ENCODE measurements at places on chromosomes 5 and 9. TPM values are rescaled to one million over a fixed set of nuclear protein-coding genes. Genes with fewer than 3 reads are reported as not detected.
A peak's percentile ranks its signal among the peaks of the same experiment; 100 is the strongest.

GRCh38 chr5:158816011-158816696, 283.6 kb downstream of the EBF1 start:
- H3K27me3 ChIP-seq, result no peaks in the 10 kb centered on the region
- H3K4me1 ChIP-seq, result no peaks in the 10 kb centered on the region
- no peak overlapping the region for H3K27ac ChIP-seq
- no peak for DNase-seq
- H3K4me3 ChIP-seq, result no peak overlapping the region

- DNase-seq, result peak; percentile 4
- H3K4me1 ChIP-seq, result no peaks in the 10 kb centered on the region
- H3K27ac ChIP-seq, result no peak overlapping the region
- H3K27me3 ChIP-seq, result no peaks in the 10 kb centered on the region
- H3K4me3 ChIP-seq, result no peak overlapping the region
These were observed 44.2 kb downstream of the SARDH start for GRCh38 chr9:133693703-133694529.

DNA sequence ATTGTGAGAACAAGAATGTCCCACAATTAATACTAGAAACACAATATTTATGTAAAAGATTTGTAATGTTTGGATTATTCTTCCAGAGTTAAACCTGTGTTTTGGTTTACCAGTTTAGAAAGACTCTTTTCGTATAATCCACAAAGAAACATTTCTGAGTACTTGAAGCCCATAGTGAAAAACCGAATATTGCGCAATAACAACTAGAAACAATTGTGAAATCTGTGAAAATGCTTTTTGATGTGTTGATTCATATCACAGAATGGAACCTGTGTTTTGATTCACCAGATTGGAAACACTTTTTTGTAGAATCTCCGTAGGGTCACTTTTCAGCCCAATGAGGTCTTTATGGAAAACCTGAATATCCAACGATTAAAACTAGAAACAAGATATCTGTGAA, 386.2 kb downstream of the PRDM9 start:
- H3K27ac ChIP-seq, result no peak overlapping the region
- H3K36me3 ChIP-seq, result no peaks in the 10 kb centered on the region
- no peak overlapping the region for H3K4me3 ChIP-seq
- no peaks in the 10 kb centered on the region for H3K4me1 ChIP-seq
- DNase-seq, result no peak
- no peaks in the 10 kb centered on the region for H3K27me3 ChIP-seq

- H3K36me3 ChIP-seq, result peaks cover 32% of the 10 kb centered on the region
- no peaks in the 10 kb centered on the region for H3K4me1 ChIP-seq
- H3K27me3 ChIP-seq, result no peaks in the 10 kb centered on the region
- no peak overlapping the region for H3K27ac ChIP-seq
- DNase-seq, result no peak
These were observed 40.2 kb downstream of the NLN start for GRCh38 chr5:65762234-65762633.

RALGPS1 gene
- total RNA-seq, result 7.7 TPM

GRCh38 chr5:65926893-65927292, 518 bp downstream of the ERBIN start:
- no peaks in the 10 kb centered on the region for H3K36me3 ChIP-seq
- peak overlapping the region; percentile 95 for H3K4me3 ChIP-seq
- H3K27ac ChIP-seq, result peak overlapping the region; percentile 100
- DNase-seq, result no peak

DNA sequence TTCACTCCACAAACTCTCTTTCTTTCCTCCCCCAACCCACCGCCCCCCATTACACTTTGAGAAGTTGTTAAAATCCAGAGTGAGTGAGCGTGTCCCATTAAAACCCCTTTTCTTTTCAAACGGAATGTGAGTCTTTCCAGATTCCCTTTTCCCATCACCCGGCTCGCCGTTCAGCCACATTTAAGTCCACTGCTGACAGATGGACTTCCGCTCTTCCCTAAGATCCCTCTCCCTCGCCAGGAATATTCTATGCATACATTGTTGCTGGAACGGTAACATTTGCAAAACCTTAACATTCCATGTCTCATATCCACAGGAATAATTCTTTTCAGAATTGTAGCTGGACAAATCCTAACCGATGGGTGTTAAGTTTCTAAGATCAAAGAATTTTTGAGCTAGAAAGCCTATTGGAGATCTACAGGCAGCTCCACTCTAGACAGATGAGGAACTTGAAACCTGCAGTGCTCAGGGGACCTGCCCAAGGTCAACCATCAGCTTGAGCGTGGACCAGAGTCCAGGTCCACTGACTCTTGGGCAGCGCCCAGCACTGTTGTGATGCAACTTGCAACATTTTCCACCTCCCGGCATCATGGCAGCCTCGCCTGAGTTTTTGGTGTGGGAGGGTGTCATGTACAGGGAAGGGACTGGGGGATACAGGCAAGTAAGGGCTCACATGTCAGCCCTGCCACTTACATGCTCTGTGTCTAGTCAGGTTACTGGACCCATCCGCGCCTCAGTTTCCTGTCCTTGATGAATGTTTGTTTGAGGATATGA, 500.1 kb downstream of the CCDC171 start:
- no peak for DNase-seq
- no peaks in the 10 kb centered on the region for H3K27me3 ChIP-seq
- no peaks in the 10 kb centered on the region for H3K4me1 ChIP-seq
- H3K36me3 ChIP-seq, result no peaks in the 10 kb centered on the region
- no peak overlapping the region for H3K27ac ChIP-seq

GRCh38 chr5:144086295-144086694, 84.2 kb downstream of the YIPF5 start:
- H3K27ac ChIP-seq, result no peak overlapping the region
- H3K4me3 ChIP-seq, result no peak overlapping the region
- no peaks in the 10 kb centered on the region for H3K36me3 ChIP-seq

RNF208 gene
- 12.8 TPM for total RNA-seq

DNA sequence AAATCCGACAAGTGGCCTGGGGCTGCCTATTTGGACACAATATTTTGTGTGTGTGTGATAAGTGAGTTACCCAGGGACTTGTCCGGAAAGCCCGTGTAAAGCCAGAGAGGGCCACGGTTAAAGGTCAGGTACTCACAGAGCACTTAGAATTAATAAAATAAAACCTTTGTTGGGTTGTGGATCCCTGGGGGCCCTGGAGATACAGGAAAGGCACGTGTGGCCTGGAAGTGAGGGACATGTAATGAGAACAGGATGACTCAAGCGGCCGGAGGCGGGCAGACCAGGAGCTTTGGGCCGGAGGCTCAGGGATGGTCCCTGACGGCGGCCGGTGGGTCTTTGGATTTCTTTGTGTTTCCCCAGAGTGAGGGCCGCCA, 1.0 kb downstream of the DMRT2 start:
- H3K27me3 ChIP-seq, result peaks cover 8% of the 10 kb centered on the region
- H3K4me3 ChIP-seq, result peak overlapping the region; percentile 64
- no peaks in the 10 kb centered on the region for H3K36me3 ChIP-seq
- H3K27ac ChIP-seq, result peak overlapping the region; percentile 43
- peak; percentile 61 for DNase-seq

GRCh38 chr5:97111616-97112015, 30.8 kb downstream of the LIX1 start:
- no peak overlapping the region for H3K4me3 ChIP-seq
- no peaks in the 10 kb centered on the region for H3K4me1 ChIP-seq
- DNase-seq, result no peak
- H3K27ac ChIP-seq, result no peak overlapping the region
- no peaks in the 10 kb centered on the region for H3K36me3 ChIP-seq

- H3K4me3 ChIP-seq, result no peak overlapping the region
- H3K27ac ChIP-seq, result peak overlapping the region; percentile 38
- no peak for DNase-seq
- peaks cover 26% of the 10 kb centered on the region for H3K4me1 ChIP-seq
These were observed 202.5 kb downstream of the GDNF start for GRCh38 chr5:37637165-37637845.

- no peak overlapping the region for H3K27ac ChIP-seq
- H3K27me3 ChIP-seq, result no peaks in the 10 kb centered on the region
- no peaks in the 10 kb centered on the region for H3K36me3 ChIP-seq
- no peak for DNase-seq
These were observed 488.0 kb upstream of the CTNND2 start for GRCh38 chr5:12392246-12392645.

DPYSL3 gene
- total RNA-seq, result 26.8 TPM

GRCh38 chr5:9187614-9188013, 358.3 kb downstream of the SEMA5A start:
- no peak overlapping the region for H3K4me3 ChIP-seq
- no peak for DNase-seq
- no peak overlapping the region for H3K27ac ChIP-seq
- H3K27me3 ChIP-seq, result no peaks in the 10 kb centered on the region

EGFL7 gene
- 55.3 TPM for total RNA-seq

DNA sequence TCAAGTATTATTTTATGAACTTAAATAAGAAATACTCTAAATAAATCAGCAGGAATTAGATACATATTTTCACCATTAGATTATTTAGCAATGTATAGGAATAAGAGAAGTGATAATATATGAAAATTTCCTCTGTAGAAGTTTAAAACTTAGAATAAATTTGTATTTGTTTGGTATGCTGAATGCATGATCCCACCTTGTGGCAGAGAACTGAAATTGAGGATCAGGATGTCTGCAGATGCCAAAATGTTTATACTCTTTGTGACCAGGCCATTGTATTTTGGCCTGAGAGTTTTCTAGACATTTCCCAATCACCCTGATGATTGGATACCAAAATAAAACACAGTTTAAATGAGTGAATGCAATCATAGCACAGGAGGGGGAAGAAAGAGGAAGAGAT, 6.3 kb downstream of the TYRP1 start:
- H3K36me3 ChIP-seq, result no peaks in the 10 kb centered on the region
- peaks cover 8% of the 10 kb centered on the region for H3K4me1 ChIP-seq
- H3K27me3 ChIP-seq, result no peaks in the 10 kb centered on the region

DNAJB5 gene
- total RNA-seq, result 90.3 TPM

DNA sequence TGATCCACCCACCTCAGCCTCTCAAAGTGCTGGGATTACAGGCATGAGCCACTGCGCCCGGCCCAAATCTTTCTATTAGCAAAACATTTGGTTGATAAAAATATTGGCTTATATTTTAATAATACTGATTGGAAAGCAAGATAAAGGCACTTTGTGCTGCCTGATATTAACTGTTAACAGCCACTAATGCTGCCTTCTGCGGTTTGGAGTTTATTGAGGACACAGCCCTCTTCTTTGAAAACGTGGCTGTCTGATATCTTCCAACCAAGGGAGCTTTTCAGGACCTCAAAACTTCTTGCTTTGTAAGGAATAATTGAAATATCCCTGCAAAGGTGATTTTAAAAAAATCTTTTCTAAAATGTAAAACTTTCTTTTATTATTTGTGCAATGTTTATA, 94.0 kb downstream of the IQGAP2 start:
- H3K27me3 ChIP-seq, result no peaks in the 10 kb centered on the region
- no peak overlapping the region for H3K4me3 ChIP-seq
- DNase-seq, result no peak
- H3K27ac ChIP-seq, result no peak overlapping the region
- H3K36me3 ChIP-seq, result no peaks in the 10 kb centered on the region

DNA sequence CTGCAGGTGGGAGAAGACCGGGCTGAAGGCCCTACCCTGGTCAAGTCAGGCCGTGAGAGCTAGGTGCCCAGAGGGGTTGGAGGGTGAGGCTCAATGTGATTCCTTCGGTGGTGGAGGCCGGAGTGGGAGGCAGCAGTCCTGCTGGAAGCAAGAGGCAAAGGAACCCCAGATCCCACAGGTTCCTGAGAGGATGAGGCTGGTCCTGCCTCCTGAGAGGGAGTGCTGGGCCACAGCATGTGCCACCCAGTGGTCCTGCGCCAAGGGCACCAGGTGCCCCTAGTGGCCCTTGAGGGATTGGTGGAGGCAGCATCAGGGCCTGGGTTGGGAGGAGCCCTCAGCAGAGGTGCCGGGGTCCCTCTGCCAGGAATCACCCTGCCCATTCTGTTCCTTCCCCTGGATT, 59.1 kb downstream of the BARX1 start:
- H3K4me1 ChIP-seq, result no peaks in the 10 kb centered on the region
- H3K4me3 ChIP-seq, result no peak overlapping the region

ALDH1A1 gene
- total RNA-seq, result 21.7 TPM

GRCh38 chr9:36034234-36034633, 2.5 kb upstream of the RECK start:
- H3K27me3 ChIP-seq, result no peaks in the 10 kb centered on the region
- no peak overlapping the region for H3K27ac ChIP-seq
- peaks cover 14% of the 10 kb centered on the region for H3K4me1 ChIP-seq
- H3K4me3 ChIP-seq, result no peak overlapping the region
- DNase-seq, result no peak

- no peaks in the 10 kb centered on the region for H3K4me1 ChIP-seq
- H3K27ac ChIP-seq, result no peak overlapping the region
- peaks cover 10% of the 10 kb centered on the region for H3K27me3 ChIP-seq
These were observed 136.4 kb upstream of the PPP1R26 start for GRCh38 chr9:135343136-135343535.

DNA sequence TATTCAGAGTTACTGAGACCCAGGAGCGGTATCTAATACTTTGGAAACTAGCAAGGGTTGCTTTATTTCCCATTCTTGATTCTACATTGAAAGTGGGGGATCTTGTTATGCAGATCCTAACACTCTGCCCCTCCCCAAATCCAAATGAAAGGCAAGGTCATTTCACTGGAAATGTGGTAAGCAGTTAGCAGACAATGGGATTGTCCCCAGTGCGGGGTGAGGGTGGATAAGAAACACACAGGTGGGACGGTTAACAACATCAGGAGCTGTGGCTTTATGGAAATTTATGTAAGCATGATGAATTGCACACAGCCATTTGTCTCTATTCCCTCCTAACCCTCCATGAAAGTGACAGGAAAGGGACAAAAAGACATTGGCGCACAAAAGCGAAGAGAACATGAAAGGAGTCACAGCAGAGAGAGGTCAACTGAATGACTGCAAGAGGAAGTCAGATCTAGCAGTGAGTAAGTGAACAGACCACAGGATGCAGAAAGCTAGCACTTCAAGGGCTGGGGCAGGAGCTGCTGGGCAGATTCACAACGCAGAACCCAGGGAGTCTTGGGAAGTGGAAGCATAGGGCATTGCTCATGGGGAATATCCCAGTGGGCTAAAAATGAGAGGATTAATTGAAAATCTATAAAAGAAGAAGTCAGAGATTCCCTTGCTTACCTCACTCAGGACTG, 184.4 kb downstream of the HSD17B3 start:
- DNase-seq, result no peak
- no peaks in the 10 kb centered on the region for H3K36me3 ChIP-seq
- no peaks in the 10 kb centered on the region for H3K27me3 ChIP-seq
- no peak overlapping the region for H3K4me3 ChIP-seq
- no peak overlapping the region for H3K27ac ChIP-seq

GRCh38 chr9:118674942-118675341, 694.3 kb downstream of the BRINP1 start:
- H3K27me3 ChIP-seq, result no peaks in the 10 kb centered on the region
- no peaks in the 10 kb centered on the region for H3K4me1 ChIP-seq
